Stimulated activated naive CD4-positive, alpha-beta T cell treated with Interleukin-2 at 50 U/mL for 16 hours (primary cell): ENCODE measurements at places on chromosomes 1 and 21.

DNA sequence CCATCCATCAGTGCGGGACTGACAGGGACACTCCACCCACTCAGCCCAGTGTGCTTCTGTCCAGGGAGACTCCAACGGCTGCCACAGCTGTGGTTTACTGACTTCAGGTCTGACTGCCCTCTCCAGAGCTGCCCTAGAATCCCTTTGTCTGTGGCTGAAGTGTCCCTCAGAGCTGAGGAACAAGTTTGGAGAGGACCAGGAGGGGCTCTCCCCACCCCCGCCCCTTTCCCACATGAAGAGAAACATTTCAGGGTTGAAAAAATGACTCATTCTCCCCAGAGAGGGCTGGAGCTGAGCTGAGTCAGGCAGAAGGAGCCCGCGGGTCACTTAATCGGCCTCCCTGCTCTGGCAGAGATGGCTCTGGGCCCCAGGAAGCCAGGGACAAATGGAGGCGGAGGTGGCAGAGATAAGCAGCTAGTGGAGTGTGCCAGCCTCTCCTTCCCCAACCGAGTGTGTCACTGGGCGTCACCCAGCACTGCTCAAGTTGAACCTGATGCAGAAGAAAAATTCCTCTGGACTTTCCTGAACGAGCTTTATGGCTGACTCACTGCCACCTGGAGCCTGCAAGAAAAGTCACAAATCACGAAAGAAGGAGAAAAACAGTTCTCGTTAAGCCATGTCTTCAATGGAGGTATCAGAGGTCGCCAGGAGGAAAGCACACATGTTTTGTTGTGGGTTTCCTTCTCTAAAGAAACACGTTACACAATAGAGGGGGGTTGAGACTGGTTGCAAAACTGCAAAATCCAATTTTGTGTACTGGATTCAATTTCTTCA, 34.3 kb upstream of the ECE1 start:
- DNase-seq = peak; percentile 79

DNA sequence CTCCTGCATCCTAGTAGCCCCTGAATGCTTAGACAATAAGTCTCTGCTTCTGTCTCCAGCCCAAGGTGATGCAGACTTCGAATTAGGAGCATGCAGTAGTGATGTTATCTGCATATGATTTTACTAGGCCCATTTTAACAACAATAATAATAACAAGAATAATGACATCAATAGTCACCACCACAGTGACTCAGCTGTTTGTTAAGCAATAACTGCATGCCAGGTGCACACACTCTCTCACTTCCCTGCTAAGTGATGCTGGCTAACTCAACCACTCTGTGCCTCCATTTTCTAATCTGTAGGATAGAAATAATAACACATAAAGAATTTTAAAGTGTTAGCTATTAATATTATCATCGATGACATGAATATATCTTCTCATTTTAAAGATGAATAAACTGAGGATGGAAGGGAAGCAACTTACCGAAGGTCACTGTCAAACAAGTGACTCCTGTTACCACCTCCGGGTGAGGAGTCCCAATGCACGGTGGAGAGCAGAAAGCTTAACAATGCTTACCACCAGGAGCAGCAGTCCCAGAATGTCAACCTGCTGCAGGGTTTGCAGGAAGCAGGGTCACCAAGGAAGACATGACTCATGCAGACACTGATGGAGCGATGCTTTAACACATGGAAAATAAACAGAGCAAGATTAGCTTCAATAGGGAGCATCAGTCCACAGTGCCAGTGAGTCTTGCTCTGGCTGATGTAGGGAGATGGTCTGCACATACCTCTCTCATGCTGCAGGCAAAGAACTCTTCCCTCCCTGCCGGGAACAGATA, 290.2 kb downstream of the SPATA17 start:
- DNase-seq = no peak

GRCh38 chr1:28889357-28889756, 25.0 kb upstream of the EPB41 start:
- DNase-seq = no peak

DNA sequence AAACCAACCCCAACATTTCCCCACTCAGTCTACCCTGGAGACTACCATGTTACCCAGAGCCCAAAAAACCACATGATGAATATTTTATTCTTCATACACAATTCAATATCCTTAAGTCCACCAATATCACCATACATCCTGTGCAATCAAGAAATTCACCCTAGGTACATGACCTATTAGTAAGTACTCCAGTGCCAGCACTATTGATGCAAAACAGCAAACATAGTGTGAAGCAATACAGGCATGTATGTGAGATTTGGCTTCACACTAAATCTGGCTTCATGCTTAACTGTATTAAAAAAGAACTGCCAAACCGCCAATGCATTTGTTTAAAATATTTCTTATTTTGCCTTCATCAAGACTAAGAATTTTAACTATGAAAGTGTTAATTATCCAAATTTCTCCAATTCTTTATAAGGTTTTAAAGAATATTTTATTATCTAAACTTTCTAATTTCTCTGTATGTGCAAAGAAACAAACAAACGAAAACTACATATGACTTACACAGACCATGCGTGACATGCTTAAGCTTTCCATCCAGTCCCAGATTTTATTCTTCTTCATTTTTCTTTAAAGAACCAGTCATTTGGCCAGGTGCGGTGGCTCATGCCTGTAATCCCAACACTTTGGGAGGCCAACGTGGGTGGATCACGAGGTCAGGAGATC, 22.4 kb upstream of the TMEM125 start:
- no peak for DNase-seq
